ENCODE measurements at places on chromosomes 11 and 22.
A peak's percentile ranks its signal among the peaks of the same experiment; 100 is the strongest.

GRCh38 chr11:96265220-96265737 is 77.7 kb downstream of the MAML2 start:
- H3K27ac ChIP-seq, result no peak overlapping the region
- H3K4me3 ChIP-seq, result no peak overlapping the region
- no peak for DNase-seq

DNA sequence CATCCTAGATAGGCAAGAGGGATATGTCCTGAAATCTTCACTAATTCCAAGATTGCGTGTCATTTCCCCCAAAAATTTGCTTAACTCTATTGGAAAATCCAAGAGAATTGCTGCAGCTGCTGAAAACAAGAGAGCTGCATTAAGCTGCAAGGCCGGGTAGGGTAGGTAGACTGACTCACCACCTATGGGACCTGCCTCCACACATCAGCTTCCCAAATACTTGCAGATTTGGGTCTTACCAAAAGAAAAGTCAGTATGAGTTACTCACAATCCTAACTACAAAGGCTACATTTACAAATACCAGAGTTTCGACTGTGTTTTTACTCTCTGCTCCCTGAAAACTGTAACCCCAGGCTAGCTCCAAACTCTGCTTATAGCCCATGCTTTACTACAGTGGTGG is 142.5 kb upstream of the TEAD1 start:
- no peaks in the 10 kb centered on the region for H3K4me1 ChIP-seq
- no peaks in the 10 kb centered on the region for H3K36me3 ChIP-seq
- no peak overlapping the region for H3K4me3 ChIP-seq
- no peaks in the 10 kb centered on the region for H3K27me3 ChIP-seq

- no peaks in the 10 kb centered on the region for H3K36me3 ChIP-seq
- no peak for DNase-seq
- peaks cover 9% of the 10 kb centered on the region for H3K27me3 ChIP-seq
- peaks cover 6% of the 10 kb centered on the region for H3K4me1 ChIP-seq
Measured at GRCh38 chr11:562046-562645, 1.4 kb downstream of the RASSF7 start.

- peaks cover 13% of the 10 kb centered on the region for H3K4me1 ChIP-seq
- H3K27me3 ChIP-seq, result peaks cover 24% of the 10 kb centered on the region
- no peak overlapping the region for H3K4me3 ChIP-seq
- H3K36me3 ChIP-seq, result no peaks in the 10 kb centered on the region
- no peak overlapping the region for H3K27ac ChIP-seq
Measured at GRCh38 chr11:67376873-67377808, 3.7 kb upstream of the CLCF1 start.

- no peak overlapping the region for H3K27ac ChIP-seq
- no peaks in the 10 kb centered on the region for H3K27me3 ChIP-seq
- H3K4me1 ChIP-seq, result peaks cover 5% of the 10 kb centered on the region
- no peaks in the 10 kb centered on the region for H3K36me3 ChIP-seq
Measured at GRCh38 chr11:68257477-68258362, 14.1 kb downstream of the C11orf24 start.

DNA sequence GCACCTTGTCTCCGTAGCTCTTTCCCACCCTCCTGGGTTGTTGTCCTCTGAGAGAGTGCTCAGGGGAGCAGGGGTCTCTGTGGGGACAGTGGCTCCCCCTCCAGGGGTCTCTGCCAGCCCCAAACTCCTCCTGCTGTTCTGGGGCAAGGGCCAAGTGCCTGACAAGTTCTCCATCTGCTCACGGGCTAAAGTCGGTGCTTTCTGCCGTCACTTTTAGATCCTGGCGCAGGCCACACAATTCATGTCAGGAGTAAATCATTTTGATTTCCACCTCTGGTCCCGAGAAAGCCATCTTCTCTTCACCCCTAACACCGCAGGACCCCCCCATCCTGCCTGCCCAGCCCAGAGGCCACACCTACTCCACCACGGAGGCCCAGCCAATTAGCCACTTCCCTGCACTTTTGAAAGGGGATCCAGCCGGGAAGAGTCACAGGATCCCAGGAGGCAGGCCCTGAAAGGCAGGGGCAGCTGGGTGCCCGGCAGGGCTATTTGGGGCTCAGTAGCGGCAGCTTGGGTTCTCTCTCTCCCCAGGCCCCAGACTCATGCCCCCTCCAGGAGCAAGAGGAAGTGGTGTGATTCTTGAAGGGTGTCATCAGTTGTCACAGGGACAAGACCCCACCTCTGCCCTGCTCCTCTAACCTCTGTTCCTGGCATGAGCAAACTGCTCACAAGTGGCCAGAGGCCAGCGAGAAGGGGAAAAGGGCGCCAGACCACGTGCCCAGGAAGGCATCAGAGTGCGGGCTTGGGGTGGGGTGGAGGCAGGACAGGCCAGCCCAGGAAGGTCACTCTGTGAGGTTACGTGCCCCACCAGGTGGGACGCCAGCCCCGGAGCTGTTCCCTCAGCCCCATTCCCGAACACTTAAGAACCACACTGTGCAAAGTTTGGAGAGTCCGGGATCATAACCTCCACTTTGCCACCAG is 1.3 kb downstream of the MACROD1 start:
- 0 out of 2 replicates have a peak, but pooled peaks cover 4% of the 10 kb centered on the region for H3K4me1 ChIP-seq
- H3K27me3 ChIP-seq, result no peaks in the 10 kb centered on the region
- no peak overlapping the region for H3K27ac ChIP-seq
- no peak for DNase-seq
- peak overlapping the region; percentile 74 for H3K4me3 ChIP-seq
